ENCODE measurements at places on chromosomes 3 and 15.

DNA sequence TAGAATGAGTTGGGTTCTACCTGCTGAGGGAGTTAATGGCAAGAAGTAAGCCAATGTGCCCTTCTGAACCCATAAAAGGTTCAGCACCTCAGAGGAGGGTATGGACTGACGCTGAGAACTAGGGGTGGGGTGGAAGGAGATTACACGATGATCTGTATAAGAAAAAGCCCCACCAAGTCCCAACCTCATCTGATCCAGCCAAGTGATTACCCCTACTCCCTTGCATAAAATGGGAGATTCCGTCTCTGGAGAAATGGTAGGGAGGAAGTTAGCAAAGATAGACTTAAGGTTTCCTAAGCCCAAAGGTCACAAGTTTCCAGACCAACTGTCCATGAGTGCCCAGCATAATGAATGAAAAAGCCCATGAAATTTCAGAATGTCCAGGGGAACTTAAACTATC is 7.1 kb upstream of the DVL3 start:
- no peak for DNase-seq

- DNase-seq, result no peak
These were observed 505.6 kb downstream of the LPP start for GRCh38 chr3:188659449-188660090.

DNA sequence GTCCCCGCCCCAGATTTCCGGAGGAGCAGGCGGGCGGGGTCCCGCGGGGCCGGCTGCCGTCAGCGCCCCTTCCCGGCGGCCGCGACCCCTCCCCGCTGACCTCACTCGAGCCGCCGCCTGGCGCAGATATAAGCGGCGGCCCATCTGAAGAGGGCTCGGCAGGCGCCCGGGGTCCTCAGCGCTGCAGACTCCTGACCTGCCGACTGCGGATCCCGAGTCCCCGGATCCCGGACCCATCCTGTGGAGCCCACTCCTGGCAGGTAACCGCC is at the start of gene TRH:
Gene TRH, plus strand, starts transcription at position 157 of the 269 bp plus-strand sequence. CDS start 1,097 bp downstream, outside the sequence.
- DNase-seq, result no peak

GRCh38 chr3:177795859-177796258 is 598.6 kb upstream of the TBL1XR1 start:
- DNase-seq, result no peak

DNA sequence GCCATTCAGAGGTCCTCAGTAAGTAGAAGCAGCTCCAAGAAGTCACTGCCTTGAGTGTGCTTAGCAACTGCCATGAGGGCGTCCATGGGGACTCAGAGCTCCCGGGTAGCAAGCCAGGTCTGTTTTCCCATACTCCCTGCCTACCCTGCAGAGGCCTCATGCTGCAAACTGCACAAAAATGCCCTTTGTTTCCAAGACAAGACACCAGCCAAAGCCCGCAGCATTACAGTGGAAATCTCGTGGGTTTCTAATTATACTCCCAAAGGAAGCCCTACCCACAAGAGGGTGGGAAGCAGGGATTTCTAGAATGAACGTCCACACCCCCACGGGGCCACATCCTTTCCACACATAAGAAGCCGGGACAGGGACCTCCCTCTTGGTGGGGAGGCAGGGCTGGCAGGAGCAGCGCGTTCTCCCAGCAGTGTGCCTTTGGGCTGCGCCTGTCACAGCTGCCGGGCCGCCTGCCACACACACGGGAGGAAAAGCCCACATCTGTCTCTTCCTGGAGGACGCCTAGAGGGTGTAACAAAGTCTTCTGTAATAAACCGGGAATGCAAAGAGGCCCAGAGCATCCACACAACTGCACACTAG is 31.1 kb downstream of the FAM174B start:
- no peak for DNase-seq

DNA sequence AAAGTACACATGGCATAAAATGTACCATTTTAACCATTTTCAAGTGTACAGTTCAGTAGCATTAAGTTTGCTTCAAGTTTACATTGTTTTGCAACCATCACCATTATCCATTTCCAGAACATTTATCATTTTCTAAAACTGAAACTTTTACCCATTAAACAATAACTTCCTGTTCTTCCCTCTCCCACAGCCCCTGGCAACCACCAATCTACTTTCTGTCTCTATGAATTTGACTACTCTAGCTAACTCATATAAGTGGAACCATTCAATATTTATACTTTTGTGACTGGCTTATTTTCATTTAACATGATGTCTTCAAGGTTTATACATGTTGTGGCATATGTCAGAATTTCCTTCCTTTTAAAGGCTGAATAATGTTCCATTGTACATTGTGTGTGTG is 19.9 kb downstream of the TMEM62 start:
- DNase-seq, result no peak

DNA sequence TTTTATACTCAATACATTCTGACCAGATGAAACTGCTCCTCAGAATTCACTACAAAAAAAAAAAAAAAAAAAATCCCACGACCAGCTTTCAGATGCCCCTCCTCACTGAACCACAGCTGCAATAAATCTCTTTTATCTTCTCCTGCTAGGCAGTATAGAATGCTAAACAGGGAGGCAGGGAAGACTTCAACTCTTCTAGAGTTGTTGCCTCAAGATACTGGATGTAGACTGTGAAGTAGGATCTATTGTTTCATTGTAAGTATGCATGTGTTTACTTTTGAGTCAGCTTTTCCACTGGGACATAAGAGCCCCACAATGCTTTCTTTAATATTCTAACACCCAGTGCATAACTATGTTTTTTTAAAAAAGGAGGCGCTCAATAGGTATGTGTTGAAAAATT is 401.4 kb downstream of the TBL1XR1 start:
- DNase-seq, result no peak

DNA sequence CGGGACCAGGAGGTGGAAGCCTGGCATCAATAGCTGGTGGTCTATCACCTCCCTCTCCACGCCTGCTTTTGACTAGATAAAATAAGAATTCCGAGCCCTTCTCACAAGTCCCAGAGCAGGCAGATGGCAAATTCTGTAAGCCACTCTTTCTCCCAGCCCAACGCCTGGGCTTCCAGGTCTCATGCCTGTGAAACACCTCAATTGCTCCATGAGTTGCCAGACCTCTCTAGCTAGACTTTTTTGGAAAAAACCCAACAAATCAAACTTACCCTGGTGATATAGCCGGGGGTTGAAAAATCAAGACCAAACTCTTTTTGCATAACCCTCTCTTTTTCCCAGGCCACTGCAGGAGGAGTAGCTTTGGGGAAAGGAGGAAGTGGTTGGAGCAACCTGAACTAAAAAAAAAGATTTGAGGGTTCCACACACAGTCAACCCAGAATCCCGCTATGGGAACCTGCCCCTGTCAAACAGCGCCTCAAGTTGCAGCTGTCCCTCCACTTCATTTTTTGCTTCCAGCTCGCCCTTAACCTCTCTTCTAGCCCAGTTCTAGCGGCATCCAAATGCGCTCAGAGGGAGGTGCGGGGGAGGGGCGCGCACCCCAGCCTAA is 7.0 kb downstream of the BHLHE40 start:
- DNase-seq, result no peak
